ENCODE measurements at places on chromosomes 5 and 9.

DNA sequence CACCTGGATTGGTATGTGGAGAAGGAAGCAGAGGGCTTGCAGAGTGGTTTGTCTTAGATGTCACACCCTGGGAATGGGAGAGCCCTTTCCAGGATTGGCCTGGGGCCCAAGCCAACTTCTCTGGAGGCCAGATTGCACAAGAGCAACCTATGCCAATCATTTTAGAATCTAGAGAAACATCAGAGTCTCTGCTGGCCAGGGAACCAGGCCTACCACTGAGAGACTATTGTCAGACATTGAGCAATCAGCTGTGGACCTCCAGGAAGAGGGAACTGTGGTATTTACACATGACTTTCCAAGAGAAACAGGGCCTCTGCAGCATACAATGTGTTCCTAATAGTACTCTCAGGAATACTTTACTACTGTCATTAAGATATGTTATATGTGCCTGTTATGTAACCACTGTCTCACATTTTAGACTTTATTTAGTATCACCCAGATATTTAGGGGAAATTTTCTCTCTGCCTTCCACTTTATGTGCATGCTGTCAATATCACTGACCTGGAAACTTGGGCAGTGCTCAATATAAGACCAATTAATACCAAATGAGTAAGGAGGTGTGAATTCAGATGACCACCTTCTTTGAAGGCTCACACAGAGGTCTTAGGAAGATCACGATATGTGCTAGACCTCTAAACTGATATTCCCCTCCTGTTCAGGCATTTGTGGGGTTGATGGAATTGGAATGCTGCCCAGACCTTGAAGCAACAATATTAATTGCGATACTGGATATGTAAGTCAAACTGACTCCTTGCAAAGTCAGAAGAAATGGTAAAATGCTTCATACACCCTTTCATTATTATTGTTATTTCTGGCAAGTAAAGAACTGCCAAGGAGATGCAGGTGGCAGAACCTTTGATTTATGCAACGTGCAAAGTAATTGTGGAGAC lies 20.5 kb upstream of the CCL28 start:
- no peak for DNase-seq

GRCh38 chr5:151471276-151471675 lies 23.9 kb downstream of the SLC36A1 start:
- no peak for DNase-seq

DNA sequence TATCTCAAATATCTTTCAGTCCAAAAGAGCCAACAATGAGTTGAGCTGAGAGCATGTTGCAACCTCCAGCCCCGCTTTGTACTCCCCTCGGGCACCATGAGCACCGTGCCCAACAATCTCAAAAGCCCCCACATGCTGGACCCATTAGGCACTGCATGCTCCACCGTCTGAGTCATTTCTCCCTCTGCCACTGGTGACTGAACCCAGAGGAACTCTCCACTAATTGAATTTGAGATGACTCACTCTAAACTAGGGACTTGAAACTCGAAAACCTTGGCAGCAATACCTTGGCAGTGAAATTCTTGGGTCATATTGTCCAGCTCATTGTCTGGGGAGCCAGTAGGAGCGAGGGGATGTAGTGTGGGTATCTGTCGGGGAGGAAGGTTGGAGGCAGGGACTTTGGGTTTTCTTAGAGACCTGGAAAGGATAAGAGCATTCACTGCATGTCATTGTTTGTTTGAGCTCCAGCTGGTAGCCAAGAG lies 49.9 kb upstream of the SLIT3 start:
- no peak for DNase-seq

- DNase-seq, result no peak
Measured at GRCh38 chr9:92745331-92745730, 19.3 kb downstream of the BICD2 start.

GRCh38 chr5:89573345-89573744 lies 690.4 kb upstream of the MEF2C start:
- DNase-seq, result no peak

DNA sequence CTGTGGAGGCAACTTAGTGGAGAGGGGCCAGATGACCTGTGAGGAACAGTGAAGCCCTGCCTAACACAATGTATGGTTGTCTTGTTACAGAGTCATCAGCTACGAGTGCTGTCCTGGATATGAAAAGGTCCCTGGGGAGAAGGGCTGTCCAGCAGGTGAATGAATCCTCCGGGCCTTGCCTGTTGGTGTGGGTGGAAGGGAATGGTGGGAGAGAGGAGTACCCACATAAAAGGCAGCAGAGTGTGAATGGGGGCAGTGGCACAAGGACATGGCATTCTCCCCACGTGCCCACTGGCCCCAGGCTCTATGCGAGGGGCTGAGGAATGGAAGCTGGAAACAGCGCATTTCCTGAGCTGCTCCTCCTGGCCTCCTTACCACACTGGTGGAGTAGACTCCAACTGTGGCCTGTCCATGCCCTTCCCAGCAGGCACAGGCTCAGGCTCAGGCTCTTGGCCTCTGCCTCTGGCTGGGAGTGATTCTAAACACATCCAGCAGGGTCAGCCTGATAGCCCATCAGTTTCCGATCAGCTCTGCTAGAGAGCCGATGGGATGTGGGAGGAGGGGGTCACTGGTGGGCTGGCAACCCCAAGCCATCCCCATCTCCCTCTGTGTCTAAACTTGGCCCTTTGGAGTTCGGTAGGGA lies 15.3 kb downstream of the TGFBI start:
- no peak for DNase-seq

GRCh38 chr5:147708708-147709107 lies 73.8 kb downstream of the JAKMIP2 start:
- DNase-seq, result no peak

GRCh38 chr9:124120272-124120671 lies 108.7 kb downstream of the LHX2 start:
- DNase-seq, result no peak

DNA sequence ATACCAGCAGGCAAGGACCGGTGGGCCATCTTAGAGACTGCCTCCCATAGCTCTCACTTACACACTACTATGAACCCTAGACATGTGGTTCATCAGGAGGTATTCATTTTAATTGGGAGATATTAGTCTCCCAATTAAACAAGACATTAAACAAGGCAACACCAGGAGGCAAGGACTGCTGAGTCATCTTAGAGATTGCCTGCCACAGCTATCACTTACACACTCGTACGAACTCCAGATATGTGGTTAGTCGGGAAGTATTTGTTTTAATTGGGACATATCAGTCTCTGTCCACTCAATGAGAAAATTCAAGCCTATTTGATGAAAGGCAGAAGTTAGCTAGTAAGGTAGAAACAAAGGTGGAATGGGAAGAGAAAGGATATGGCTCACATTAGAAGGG lies 343.9 kb downstream of the NFIB start:
- no peak for DNase-seq

DNA sequence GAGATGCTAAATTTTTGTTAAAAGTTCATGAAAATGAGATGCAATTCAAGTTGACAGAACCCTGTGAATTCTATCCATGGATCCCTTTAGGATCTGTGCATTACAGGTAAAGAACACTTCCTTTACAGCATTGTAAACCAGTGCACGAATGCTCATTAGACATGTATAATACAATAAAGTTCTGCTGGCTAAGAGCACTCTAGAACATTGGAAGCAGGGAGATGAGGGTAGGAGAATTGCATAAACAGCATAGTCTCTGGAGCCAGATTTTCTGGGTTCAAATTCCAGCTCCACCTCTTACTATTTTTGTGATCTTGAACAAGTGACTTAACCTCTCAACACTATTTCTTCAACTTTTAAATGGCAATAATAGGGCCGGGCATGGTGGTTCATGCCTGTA lies 300.2 kb downstream of the NTRK2 start:
- no peak for DNase-seq

DNA sequence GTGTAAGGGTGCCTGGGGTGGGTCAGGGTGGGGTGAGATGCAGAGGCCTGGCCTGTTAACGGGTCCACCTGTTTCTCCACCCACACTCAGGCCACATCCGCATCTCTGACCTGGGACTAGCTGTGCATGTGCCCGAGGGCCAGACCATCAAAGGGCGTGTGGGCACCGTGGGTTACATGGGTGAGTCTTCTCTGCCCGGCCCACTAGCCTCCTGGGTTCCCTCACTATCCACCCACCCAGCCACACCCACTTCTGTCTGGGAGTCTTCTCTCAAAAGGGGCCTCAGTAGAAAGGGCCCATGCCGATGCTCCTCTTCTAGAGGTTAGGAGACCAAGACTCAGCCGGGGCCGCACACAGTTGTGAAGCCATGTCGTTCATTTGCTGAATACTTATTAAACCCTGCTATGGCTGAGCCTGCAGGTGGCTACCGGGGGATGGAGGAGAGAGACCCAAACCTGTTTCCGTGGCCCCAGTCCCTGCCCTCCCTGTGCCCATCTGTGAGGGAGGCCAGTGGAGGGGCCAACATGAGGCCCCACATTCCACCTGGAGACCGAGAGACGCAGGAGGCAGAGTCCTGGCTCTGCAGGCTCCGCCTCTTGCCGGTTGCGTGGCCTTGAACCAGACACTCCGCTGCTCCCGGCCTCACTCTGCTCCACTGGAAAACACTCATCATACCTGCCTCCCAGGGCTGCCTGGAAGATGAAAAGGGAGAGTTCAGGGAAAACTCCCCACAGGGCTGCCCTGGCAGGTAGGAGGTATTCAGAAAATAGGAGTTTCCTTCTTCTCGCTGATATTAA lies 8.7 kb downstream of the GRK6 start:
- no peak for DNase-seq

DNA sequence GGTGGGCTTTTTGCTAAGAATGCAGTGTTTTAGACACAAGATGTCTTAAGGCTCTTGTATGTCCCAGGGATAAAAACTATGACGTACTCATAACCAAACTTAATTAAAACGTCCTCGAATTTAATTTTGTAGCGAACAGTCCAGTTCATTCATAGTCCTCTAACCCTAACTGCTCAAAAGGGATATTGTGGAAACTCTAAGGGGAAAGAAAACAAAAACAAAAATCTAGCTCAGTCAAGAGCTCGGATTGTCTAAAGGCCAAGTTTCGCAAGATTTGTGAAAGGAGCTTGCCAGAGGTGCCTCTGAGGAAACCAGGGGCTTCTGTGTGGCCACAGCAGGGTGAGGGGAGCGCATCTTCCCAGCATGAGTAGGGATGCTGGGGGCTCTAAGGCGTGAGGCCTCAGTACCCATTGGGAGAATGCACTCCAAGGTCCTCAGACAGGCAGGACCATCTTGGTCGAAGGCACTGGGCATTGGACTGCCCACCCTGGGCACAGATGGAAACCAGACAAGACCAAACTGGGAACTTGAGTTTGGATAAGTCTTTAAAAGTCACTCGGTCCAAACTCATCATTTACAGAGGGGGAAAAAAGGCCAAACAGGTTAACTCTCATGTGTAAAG lies 71.8 kb downstream of the PRRT1B start:
- DNase-seq, result no peak

DNA sequence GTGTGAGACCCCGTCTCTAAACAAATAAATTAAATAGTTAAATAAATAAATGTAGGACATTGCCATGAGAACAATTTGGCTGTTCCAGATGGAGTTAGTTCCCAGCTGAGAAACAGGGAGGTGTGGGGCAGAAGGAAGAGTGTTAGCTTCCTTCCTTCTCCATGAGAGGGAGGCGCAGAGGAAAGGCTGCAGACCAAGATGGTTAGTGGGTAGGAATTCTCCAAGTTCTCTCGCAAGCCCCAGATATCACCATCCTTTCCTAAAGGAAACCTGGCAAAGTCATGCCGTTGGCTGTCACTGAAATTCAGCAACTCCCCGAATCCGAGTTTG lies 33.1 kb upstream of the RAB14 start:
- no peak for DNase-seq

DNA sequence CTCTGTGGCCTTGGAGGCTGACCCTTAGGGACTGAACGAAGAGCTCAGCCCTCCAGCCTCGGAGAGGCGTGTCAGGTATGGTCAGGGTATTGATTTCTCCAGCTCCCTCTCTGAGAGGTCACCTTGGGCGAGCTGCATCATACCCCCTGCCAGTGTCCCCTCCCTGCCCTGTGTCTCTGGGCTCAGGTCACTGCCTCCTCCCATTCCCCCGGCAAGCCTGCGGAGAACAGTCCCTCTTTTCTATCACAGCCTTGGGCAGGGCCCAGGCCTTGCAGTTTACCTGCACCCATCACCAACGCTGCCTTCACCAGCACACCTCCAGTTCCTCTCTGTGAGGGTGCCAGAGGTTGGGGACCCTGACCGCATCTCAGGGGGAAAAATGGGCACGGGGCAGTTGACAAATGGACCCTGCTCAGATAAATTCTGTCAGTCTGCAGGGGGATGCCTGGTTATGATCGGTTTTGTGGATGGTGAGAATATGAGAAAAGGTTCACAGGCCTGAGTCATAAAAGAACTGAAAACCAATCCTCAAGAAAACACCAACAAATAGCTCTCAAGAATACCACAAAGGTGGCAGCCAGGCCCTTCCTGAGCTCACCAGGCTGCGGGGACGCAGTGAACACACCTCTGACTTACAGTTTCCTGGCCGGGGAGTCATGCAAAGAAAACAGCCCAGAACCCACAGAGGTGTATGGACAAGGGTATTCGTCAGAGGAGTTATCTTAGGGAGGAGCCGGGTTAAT lies 24.7 kb upstream of the RXRA start:
- DNase-seq, result peak; percentile 85

GRCh38 chr5:132681476-132681831 lies 7.7 kb downstream of the IL4 start:
- DNase-seq, result no peak

DNA sequence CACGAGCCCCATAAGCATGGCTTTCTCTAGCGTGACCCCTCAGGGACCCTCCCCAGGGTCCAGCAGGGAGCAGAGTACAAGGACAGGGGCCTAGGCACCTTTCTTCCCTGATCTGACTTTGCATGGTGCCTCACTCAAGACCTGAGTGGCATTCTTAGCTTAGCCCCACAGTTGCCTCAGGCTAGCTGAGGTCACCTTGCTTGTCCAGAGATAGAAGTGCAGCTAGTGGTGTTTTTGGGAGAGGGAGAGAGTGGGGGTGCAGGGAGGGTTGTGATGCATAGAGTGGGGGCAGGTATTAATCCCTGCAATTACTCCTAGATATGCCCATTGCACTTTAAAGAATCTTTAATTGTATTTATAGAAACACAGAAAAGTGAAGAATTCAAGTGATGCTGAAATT lies 8.4 kb upstream of the TRIO start:
- DNase-seq, result no peak

DNA sequence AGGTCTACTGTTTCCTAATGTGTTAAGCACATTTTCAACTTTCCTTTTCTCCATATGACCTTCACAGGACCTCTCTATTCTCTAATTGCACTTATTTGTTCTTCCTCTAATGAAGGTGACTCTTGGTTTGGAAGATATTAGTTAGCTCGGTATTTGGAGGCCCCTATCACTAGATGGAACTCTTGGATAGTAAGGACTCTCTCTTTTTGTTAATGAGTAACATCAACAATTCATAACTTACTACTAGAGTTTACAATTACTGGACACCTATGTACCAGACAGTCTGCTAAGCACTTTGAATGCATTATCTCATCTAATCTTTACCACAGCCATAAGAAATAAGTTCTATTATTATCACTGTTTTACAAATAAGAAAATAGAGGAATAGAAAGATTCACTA lies 23.4 kb upstream of the PAM start:
- no peak for DNase-seq

- no peak for DNase-seq
Measured at GRCh38 chr9:1916655-1917054, 98.5 kb upstream of the SMARCA2 start.

Measured in activated CD4-positive, alpha-beta memory T cell treated with anti-CD3 and anti-CD28 coated beads for 36 hours (primary cell).